ENCODE measurements at places on chromosomes 7 and 10.

DNA sequence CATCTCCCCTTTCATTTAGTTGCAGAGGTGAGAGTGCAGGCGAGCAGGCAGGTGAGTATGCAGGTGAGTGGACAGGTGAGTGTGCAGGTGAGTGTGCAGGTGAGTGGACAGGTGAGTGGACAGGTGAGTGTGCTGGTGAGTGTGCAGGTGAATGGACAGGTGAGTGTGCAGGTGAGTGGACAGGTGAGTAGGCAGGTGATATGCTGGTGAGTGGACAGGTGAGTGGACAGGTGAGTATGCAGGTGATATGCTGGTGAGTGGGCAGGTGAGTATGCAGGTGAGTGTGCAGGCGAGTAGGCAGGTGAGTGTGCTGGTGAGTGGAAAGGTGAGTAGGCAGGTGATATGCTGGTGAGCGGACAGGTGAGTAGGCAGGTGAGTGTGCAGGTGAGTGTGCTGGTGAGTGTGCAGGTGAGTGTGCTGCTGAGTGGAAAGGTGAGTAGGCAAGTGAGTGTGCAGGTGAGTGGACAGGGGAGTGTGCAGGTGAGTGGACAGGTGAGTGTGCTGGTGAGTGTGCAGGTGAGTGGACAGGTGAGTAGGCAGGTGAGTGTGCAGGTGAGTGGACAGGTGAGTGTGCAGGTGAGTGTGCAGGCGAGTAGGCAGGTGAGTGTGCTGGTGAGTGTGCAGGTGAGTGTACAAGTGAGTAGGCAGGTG, 165.6 kb downstream of the ADARB2 start:
- no peak for DNase-seq

DNA sequence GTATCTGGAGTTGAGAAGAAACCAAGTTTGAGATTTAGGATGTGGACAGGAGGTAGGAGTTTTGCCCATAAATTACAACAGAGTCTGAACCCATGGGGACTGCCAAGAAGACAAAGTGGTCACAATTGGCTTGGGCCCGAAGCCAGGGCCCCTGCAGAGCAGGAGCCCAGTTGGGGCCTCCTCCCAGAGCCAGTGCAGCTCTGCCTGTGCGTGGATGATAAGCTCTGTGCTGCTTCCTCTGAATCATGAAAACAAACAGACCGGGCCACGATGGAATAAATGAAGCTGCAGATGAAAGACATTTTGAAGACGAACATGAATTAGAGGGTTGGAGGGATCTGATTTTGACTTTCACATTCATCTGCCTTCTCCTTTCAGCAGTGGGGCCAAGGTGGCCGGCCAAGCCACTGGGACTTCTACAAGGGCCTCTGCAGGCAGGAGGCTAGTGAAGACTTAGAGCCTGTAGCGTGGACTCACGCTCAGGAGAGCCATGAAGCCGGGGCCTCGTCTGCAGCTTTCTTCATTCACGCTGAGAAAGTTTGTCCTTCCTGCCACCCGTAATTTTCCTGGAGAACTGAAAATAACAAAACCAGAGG, 156.8 kb upstream of the LYZL1 start:
- DNase-seq: no peak

GRCh38 chr10:100345570-100346330, 1.3 kb upstream of the SCD start:
- DNase-seq: peak; percentile 56

GRCh38 chr10:127571386-127571785, 22.3 kb downstream of the NPS start:
- DNase-seq: no peak

- DNase-seq: no peak
Measured at GRCh38 chr7:16743236-16743635, 10.3 kb upstream of the TSPAN13 start.

GRCh38 chr7:6160191-6160623, 112.2 kb downstream of the CYTH3 start:
- peak; percentile 95 for DNase-seq

DNA sequence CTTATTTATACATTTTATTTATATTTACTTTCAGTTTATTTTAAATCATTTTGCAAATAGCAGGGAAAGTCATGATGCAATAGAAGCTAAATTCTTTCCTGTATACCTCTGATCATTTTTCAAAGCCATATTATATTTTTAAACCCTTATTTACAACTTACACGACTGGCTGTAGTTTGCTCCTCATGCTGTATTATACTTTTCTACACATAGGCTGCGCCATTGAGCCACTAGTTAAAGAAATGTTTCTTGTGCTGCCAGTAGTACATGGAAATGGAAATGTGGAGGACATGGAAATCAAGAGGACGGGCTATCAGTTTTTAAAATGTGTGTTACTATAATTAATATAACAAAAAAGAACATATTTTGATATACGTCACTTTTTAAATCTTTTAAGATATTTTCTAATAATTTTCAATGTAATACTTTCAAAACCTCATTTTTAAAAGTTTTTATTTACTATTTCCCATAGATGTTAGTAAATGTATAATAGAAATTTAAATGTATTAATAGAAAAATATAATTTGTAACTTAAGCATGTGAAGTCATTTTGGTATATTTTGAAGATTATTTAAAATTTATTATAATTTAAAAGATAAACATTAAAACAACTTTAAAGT, 118.5 kb downstream of the VTI1A start:
- DNase-seq: peak; percentile 55

DNA sequence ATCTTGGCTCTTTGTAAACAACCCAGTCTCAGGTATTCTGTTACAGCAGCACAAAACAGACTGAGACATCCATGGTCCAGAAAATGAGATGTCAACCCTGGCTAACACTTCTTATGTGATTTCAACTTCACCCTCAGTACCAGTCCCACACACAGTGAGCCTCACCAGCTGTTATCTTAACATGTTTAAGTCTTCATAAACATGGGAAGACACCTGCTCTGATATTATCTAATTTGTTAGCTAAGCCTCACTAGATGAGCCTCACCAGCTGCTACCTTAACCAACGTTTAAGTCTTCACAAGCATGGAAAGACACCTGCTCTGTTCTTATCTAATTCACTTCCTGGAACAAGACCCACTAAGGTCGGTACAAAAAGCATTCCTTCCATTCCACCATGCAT, 130.8 kb downstream of the CALN1 start:
- no peak for DNase-seq

DNA sequence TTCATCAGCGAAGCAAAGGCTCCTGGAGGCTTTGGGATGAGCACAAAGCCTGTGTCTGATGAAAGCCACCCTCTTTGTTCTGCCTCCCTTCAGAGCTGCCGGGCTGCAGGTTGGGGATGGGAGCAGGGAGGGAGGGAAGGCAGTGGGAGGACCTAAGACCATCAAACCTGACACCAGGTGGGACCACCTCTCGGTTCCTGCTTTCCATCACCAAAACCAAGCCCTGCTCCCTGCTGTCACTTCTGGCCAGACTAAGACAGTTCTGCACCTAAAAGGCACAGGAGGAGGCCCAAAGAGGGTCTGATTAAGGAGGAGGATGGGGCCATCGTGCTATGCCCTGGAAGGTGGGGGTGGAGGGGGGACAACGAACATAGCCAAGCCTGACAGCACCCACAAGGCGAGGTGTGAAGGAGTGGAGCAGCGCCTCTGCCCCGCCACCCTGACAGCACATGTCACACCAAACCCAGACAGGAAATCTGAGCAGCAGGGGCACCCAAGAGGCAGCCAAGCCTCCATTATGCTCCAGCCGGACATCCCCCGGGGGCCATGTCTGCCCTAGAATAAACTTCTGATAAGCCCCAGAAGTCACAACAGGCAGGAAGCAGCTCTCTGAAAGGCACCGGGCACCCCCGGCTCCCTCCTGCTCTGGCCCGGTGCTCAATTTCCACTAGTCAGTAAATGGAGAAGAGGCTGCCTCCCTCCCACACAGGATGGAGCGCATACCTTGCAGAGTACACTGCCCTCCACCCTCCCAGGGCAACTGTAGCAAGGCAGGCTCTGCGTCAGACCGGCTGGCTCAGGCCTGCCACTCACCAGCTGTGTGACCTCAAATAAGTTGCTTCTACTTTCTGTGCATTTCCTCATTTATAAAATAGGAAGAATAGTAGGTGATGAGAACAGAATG, 48.9 kb downstream of the DLG5 start:
- no peak for DNase-seq

DNA sequence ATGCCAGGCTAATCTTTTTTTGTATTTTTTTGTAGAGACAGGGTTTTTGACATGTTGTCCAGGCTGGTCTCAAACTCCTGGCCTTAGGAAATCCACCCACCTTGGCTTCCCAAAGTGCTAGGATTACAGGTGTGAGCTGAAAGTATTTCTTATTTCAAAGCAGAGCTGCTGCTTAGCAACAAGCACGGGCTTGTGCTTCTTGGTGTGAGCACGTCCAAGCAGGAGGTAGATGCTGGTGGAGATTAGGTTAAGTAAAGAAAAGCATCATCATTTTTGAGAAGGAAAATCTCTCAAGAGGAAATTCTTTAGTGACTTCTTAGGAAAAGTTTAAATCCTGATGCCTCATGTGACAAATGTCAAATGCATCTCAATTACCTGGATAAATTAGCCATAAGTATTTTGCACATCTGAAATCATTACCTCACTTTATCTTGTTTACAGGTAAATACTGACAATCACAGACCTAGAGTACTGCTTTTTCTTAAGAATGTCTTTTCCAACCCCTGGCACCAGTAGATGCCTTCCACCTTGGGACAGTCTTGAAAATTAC, 431.8 kb upstream of the FZD8 start:
- no peak for DNase-seq

- DNase-seq: no peak
Measured at GRCh38 chr7:44275146-44275545, 50.2 kb downstream of the CAMK2B start.

DNA sequence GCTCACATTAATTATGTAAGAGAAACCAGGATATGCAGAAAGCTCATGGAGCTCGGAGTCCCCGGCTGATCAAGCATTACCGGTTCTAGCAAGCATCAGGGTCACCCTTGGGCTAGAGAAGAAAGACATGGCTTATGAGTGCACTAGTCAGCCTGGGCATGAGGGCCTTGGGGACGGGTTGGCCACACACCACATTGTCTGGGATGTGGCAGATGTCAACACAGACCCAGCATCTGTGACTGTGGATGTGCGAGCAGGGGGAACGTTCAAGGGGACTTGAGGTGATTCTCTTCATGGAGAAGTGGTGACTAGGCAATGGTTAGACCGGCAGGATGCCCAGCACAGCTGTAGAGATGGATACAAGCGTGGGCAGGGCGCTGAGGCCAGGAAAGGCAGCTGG, 13.7 kb downstream of the ZMIZ2 start:
- peak; percentile 5 for DNase-seq

GRCh38 chr7:2109936-2110609, 122.7 kb downstream of the MAD1L1 start:
- DNase-seq: peak; percentile 91

GRCh38 chr10:94052866-94053791, 59.4 kb downstream of the PLCE1 start:
- peak; percentile 81 for DNase-seq

DNA sequence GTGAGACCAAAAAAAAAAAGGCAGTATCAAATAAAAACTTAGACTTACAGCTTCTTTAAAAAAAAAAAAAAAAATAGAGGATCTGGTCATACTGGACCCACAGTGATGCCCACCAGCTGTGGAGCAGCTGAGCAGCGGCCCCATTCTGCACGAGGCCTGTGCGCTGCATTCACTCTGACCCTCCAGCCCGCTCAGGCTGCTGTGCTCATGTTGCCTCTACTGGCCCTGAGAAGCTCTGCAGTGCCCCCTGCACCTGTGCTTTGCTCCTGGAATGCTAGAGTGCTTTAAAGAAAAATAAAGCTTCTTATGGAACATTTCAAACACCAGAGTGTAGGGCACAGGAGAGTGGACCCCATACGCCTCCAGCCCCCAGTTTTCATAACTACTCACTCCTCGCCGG, 33.2 kb downstream of the TMEM120A start:
- DNase-seq: no peak

GRCh38 chr10:30625080-30625479, 4.5 kb downstream of the LYZL2 start:
- DNase-seq: peak; percentile 17

GRCh38 chr7:88357781-88358525, 51.3 kb upstream of the STEAP4 start:
- peak; percentile 9 for DNase-seq
